ENCODE measurements at places on chromosomes 1 and 21.

- no peak for DNase-seq
These were observed 26.4 kb downstream of the TIAM1 start for GRCh38 chr21:31317688-31318087.

- peak; percentile 59 for DNase-seq
These were observed 34.1 kb upstream of the GPR52 start for GRCh38 chr1:174413632-174414031.

- DNase-seq = no peak
These were observed 3.6 kb downstream of the KCNJ15 start for GRCh38 chr21:38260426-38260825.

DNA sequence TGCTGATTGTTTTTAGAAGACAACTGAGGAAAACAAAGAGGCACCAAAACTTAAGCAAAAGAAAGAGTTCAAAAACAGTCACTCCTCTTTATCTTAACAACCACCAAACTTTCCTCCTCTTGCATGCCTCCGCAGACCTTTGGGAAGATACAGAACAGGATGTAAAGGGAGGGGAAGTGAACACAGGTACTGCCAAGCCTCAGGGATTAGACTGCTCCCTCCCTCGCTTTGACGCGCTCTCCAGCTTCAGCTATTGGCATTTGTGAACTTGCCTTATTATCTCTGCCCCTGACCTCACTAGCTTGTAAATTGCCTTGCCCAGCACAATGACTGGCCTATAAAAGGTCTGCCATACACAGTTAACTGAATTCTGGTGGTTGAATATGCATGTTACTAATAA, 4.8 kb upstream of the SRP9 start:
- no peak for DNase-seq

- DNase-seq = no peak
These were observed 12.6 kb upstream of the STX12 start for GRCh38 chr1:27760426-27760825.

- no peak for DNase-seq
These were observed 349.7 kb upstream of the C1orf87 start for GRCh38 chr1:60423146-60423780.

- no peak for DNase-seq
These were observed 60.3 kb downstream of the XCL2 start for GRCh38 chr1:168483539-168483938.

DNA sequence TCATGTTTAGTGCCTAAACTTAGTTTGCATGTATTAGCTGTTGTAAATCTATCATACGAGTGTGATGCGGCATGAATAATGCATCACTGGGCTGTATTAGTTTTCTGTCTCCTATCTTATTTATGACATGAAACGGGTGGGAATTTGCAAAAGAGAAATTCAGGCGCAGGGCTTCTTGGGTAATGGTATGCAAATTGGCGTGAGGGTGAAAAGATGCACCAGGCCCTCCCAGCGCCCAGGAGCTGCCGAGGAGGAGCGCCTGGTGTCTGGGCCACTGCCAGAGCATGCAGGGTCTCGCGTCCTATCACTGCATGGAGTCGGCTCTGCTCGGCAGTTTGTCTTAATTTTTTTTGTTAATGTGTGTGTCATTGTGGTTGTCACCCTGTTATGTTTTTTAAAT, 82.9 kb upstream of the ACTL8 start:
- no peak for DNase-seq

- DNase-seq = peak; percentile 82
These were observed 110.4 kb downstream of the SYT2 start for GRCh38 chr1:202599669-202600431.

DNA sequence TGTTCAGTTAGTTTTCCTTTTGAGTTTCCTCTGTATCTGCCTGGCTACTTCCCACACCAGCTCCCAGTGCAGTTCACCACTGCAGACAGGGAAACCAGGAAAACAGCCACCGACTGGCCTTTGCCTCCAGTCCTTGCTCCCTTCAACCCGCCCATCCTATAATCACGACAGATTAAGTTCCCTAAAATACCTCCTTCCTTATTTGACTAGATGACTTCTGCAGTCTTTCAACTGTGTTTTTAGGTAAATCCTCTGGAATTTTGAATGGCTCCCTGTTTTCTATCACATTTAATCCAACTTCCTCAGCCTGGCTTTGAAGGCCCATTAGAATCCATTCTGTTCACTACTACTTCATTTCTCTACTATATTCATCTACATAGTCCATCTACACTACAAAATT, 37.6 kb downstream of the BEND5 start:
- no peak for DNase-seq

GRCh38 chr1:33797849-33798248, 66.0 kb upstream of the HMGB4 start:
- DNase-seq = no peak

DNA sequence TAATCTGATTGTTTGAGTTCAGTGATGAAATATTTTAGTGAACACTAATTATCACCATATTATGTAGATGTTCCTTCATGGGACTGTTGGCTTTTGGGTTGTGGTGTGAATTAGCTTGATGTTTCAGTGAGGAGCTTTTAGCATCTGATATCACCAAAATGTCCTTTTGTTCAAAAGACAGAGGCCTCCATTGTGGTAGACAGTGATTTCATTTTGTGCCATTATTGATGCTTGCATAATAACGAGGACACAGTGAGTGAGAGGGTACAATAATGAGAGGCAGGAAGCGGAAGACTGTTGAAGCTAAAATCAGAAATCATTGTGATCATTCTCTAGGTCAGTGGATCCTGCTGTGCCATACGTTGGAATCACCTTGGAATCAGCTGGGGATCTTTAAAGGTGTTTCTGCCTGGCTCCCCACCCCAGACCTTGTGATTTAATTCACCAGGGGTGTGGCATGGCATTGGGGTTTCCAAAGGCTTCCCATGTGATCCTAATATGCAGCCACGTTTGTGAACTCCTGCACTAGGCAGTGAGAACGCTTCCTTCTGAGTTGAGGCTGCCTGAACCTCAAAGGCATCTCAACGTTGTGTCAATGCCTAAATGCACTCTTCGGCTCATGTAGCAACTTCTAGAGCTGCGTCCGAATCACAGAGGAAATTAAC, 82.1 kb upstream of the KIF1B start:
- DNase-seq = no peak

DNA sequence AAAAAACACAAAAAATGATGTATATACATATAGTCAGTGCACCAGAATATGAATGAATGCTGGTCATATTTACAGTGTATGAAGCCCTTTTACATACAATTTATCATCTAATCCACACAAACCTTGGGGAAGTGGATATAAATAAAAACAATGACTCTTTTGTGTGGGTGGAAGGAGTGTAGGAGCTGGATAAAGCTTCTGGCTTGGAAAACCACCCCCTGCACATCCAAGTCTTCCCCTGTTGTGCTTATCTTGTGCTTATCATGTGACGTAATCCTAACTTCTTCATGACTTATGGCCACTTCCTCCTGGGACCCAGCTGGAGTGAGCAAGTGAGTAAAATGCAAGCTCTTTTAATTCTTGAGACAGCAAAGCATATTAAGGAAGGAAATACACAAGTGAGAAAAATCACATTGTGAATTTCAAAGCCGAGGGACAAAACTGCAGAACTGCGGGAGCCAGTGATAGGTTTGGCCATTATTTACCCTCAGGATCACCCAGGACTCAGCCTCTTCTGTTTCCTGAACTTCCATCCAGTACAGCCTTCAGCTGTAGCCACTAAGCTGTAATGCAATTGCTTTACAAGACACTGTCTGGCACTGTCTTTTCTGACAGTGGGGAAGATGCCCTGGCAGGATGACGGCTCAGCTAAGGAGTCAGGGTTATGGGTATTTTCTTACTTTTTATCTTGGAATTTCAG, 104.0 kb upstream of the PPM1J start:
- no peak for DNase-seq

GRCh38 chr1:176216031-176216430, 8.9 kb upstream of the COP1 start:
- no peak for DNase-seq

DNA sequence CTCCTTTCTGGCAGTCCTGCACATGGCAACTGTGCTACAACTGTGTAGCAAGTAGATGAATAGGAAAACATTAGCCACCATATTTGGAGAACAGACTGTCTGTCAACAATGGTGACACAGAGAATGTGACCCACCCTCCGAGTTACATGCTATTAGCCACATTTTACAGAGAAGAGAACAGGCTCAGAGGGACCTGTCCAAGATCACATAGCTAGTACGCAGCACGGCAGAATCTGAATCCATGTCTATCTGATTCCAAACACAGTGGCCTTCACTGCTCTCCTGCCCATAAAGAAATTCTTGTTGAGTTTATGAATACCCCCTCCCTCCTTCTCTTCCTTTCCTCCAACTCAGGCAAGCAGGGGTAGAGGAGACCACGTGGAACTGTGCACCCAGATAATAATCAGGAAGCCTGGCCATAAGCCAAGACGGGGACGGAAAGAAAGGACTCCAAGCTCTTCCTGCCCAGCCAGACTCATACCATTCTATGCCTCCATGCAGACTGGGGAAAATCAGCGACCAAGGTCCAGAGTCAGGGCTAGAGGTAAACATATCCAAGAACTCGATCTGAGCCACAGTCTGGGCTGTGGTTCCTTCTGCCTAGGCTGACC, 78.8 kb downstream of the TRABD2B start:
- no peak for DNase-seq

DNA sequence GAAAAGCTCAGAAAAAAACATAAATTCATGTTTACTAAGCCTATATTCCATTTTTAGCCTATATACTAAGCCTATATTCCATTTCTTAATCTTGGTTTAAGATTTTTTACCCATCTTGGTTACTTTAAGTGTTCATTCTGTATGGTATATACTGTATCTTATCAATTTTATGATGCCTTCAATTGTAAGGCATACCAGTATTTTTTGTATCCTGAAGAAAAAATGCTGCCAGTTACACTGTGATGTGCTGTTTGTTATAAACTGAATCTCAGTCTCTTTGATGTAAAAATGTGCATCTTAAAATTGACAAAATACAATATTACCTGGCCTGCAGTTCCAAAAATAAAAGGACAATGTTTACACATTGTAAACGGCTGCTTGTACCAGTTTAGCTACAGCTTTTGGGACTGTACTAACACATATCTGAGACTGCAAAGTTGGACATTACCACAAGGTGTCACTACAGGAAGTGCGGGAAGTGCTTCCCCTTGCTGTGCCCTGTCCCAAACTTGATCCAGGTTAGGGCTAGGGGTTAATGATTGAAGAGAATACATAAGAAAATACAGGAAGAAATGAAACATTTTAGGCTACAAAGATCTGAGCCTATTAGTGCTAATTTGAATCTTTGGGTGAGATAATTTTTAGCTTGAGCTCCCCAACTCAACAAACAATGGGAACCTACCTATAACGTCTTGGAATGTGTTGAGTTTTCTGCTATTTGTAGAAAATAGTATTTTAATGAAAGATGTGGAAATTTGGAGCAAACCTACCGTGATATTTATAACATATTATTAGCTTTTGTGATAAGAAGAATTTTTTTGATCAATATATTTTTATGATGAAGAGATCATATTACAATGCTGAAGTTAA, 108.9 kb downstream of the LBR start:
- DNase-seq = peak; percentile 73

DNA sequence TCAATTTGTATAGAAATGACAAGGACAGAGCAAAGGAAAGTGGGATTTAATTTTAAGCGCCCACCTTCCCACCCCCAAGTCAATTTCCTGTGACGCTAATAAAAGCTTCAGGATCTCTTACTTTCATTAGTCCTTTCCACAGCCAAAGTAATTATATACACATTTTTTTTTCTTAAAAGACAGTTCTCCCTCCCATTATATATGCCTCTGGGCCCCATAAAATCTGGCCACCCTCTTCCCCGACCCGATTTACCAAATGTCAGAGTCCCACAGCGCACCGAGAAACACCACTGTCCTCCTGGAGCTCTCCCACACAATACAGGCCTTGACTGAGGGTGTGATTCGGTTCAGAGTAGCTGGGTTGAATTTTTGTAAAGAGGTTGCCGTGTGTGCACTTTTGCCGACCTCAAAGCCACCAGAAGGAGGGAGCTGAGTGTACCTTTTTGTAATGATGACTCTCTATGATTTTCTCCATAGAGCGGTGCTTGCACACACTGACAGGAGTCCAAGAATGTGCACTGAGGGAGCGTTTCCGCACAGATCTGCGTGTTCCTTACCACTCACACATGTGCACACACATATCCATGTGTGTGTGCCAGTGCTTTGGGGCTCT, 26.2 kb upstream of the IL10 start:
- DNase-seq = no peak
